ENCODE measurements at places on chromosomes 7 and 10.
A peak's percentile ranks its signal among the peaks of the same experiment; 100 is the strongest.

DNA sequence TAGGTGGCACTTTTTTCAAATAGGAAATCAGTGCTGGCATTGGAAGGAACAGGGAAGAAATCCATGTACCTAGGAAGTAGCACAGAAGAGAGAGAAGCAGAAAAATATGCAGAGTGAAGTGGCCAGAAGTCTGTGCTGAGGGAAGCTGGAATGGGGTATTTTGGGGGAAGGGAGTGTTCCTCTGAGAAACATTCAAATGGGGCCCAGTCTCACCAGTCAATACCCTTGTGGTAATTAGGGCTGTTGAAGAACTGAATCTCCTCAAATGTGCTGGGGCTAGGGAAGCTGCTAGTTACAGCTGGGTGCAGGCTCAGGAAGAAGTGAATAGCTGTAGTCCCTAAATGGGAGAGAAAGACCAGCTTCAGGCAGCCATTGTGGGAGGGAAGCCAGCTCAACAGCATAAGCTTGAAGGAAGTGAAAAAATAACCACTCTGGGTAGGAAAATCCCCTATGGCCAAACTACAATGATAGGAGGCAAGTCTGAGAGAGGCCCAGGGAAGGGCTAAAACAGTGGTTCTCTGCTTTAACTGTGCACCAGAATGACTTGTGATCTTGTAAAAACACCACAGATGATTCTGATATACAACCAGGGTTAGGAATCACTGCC is 7.6 kb downstream of the NDST2 start:
- DNase-seq, result no peak

- DNase-seq, result no peak
These were observed 304.6 kb upstream of the NRG3 start for GRCh38 chr10:81570349-81570748.

DNA sequence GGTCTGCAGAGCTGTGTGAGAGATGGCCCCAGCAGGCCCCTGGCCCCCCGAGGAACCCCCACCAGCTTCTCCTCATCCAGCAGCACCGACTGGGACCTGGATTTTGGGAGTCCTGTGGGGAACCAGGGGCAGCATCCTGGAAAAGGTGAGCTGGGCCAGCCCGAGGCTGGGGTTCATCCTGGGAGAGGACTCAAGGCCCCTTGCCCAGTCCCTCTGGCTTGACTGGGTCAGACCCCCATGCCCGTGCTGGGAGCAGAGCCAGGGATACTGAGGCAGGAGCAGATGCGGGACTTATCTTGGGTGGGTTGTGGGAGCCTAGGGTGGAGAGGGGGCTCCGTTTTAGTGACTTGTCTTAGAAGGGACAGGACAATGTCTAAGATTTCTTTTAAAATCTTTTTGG is 47.5 kb downstream of the ZNF467 start:
- no peak for DNase-seq

- no peak for DNase-seq
These were observed 12.7 kb upstream of the DNAJB12 start for GRCh38 chr10:72367301-72367960.

DNA sequence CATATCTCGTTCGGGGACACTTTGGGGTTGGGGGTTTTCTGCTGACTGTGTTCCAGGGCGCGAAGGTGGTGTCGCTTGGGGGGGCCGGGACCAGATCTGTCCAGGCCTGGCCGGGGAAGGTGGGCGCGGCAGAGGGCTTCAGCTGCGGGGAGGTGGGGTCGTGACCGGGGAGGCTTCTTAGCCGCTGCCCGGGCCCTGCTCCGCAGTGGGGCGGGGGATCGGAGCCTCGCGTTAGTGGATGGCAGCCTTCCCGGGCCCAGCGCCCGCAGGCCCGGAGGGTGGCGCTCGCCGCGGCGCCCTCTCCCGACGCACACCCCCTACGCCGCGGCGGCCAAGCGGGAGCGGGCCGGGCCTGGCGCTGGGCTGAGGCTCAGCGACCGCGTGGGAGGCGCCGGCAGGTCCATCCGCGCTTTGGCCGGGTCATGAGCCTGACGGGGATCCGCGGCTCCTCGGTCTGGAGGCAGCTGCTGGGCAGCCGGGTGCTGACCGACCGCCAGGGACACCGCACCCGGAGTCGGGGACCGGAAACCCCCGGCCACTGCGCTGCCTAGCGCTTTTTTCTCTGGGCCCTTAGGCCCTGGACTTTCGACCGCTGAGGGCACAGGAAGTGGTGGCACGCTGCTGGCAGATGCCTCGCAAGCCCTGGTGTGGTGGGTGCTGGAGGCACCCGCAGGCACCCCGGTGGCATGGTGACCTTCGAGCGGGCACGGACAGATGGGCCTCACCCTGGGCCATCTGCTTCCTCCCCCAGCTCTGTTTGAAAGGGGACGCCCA is 1.2 kb downstream of the AGAP3 start:
- peak; percentile 70 for DNase-seq

- no peak for DNase-seq
These were observed 8.8 kb downstream of the PARP12 start for GRCh38 chr7:140053812-140054539.

- no peak for DNase-seq
These were observed 631.3 kb downstream of the PHTF2 start for GRCh38 chr7:78429878-78430277.

DNA sequence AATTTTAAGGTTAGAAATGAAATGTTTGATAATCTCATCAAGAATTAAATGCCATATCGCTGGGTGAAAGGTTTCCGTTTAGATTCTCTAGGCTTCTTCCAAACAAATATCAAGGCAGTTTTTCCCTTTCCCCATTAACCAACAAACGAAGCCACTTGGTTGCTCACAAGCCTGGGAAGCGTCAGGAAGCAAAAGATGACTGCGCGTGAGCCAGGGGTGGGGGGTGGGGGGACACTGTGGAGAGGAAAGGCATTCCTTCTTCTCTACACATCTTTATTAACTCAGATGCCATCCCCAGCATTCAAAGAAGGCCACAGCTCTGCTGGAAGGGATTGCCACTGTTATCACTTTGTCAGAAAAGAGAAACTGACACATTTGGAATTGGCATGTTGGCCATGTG is 207.1 kb downstream of the TRIL start:
- no peak for DNase-seq

GRCh38 chr7:125119559-125120115 is 190.0 kb upstream of the POT1 start:
- DNase-seq, result no peak

- DNase-seq, result no peak
These were observed 1.5 kb downstream of the STX1A start for GRCh38 chr7:73717991-73718405.

GRCh38 chr10:118308664-118309063 is 33.5 kb downstream of the FAM204A start:
- no peak for DNase-seq

DNA sequence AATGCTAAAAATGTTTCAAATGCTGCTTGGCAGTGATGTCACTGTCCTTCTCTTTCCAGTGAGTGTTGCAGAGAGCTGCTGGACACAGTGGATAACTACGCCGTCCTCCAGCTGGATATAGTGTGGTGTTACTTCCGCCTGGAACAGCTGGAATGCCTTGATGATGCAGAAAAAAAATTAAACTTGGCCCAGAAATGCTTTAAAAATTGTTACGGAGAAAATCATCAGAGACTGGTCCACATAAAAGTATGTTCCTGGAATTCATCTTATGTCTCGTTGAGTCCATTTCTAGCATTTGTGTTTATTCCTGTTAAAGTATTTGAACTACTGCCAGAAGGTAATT is 25.2 kb downstream of the NUB1 start:
- DNase-seq, result no peak

DNA sequence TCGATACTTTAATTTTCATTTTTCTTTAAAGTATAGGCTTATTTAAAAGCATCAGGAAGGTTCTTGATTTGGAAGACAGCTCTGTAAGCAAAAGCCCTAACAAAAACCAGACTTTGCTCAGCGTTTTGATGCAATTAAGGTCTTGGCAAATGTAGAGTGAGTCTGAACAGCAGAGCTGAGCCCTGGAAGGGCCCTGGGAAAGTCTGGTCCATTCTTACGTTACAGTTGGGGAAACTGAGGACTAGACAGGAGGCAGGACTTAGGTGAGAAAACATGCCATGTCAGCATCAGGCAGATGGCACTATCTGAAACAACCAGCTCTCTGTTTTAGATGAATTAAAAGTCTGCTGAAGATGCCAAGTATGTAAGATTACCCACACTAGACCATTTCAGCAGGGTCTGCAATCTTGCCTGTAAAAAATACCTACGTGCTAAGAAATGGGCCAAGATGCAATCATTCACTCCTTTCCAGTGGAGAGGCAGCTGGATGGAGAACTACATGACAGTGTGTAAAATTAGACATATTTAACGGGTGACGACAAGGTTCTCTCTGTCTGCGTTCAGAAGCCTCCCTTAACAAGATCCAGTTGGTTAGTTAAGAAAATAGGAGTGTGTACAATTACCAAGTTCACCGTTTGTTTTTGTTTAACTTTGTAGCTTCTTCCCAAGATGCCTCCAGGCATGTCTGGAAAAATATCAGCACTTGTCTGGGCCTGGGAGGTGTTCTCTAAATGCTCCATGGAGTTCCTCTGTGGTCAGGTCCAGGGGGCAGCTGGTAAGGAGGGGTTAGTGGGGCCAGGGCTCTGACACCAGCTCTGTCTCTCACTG is 502.3 kb upstream of the ZMIZ1 start:
- DNase-seq, result no peak

GRCh38 chr10:29392376-29393021 is 103.6 kb downstream of the LYZL1 start:
- DNase-seq, result peak; percentile 61

GRCh38 chr10:88728107-88728763 is 22.2 kb downstream of the LIPK start:
- peak; percentile 76 for DNase-seq

DNA sequence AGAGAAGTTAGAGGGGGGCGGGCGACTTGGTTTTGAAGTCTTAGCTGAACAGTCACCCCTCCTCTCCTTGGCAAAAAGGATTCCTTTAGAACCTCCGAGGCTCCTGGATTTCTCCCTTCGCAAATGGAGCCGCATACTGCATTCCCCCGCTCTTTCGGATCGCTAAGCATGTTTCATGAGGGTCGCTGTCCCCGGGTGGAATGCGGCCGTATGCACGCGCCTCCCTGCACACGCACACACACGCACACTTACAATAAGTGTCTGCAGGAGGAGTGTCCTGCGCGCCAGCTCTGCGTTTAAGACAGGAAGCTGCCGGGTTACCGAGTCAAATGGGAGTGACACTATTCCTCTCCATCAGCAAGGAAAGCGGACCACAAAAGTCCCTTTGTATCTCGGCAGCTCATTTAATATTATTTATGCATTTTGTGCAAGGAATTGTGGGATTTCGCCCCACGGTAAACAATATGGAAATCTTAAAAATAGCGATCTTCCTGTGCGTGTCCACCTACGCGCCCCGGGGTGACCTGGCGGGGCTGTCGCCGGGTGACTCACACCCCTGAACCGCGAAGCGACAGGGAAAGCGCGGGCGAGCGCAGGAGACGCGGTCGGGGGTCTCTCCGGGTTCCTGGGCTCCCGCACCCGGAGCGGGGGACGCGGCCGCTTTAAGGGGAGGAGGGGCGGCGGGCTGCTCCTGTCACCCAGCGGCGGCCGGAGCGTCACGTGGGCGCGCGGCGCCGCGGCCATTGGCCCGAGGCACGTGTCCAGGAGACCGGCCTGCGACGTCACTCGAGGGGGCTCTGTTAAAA is 988 bp upstream of the EN2 start:
- peak; percentile 84 for DNase-seq

GRCh38 chr7:157139111-157139809 is 534 bp downstream of the UBE3C start:
- DNase-seq, result peak; percentile 91

DNA sequence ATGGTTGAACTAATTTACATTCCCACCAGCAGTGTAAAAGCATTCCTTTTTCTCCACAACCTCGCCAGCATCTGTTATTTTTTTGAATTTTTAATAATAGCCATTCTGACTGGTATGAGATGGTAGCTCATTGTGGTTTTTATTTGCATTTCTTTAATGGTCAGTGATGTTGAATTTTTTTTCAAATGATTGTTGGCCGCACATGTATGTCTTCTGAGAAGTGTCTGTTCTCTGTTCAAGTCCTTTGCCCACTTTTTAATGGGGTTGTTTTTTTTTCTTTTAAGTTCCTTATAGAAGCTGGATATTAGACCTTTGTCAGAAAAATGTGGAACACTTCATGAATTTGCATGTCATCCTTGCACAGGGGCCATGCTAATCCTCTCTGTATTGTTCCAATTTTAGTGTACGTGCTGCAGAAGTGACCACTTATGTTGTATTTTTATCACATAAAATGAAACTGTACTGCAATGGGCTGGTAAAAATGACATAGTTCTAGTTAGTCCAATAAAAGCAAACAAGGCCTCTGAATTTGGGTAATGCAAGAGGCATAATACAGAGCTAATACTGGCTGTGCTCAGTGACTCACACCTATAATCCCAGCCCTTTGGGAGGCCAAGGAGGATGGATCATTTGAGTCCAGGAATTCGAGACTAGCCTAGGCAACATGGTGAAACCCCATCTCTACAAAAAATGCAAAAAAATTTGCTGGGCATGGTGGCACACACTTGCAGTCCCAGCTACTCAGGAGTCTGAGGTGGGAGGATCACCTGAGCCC is 70.3 kb downstream of the ABI1 start:
- DNase-seq, result no peak

DNA sequence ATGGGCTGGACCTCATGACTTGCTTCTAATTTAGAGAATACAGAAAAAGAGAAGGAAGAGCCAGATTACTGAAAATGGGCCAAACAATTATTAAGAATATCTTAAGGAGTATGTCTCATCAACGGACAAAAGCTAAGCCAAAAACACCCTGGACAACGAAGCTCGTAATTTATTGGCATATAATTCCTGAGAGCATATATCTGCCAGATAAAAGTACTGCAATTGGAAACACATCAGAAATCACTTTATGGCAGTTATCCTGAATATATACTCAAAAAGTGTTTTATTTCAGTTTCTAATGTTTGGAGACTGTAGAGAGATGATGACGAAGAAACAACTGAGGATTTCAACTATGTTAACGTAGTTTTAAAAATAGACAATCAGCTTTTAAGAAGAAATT is 211.8 kb downstream of the CSTF2T start:
- DNase-seq, result no peak

GRCh38 chr10:25226775-25227682 is 52.2 kb downstream of the GPR158 start:
- peak; percentile 4 for DNase-seq

- DNase-seq, result no peak
These were observed 44.8 kb upstream of the BAMBI start for GRCh38 chr10:28632584-28632945.

- DNase-seq, result no peak
These were observed 171.6 kb upstream of the AUTS2 start for GRCh38 chr7:69426705-69427104.

GRCh38 chr10:96648297-96648696 is 61.5 kb upstream of the TM9SF3 start:
- no peak for DNase-seq

Measured in left lung (tissue), 14 donors.